Occipital lobe (tissue), 3 donors: ENCODE measurements at places on chromosomes 4 and X.

GRCh38 chr4:129561886-129562671 is 466.1 kb downstream of the C4orf33 start:
- DNase-seq: no peak

DNA sequence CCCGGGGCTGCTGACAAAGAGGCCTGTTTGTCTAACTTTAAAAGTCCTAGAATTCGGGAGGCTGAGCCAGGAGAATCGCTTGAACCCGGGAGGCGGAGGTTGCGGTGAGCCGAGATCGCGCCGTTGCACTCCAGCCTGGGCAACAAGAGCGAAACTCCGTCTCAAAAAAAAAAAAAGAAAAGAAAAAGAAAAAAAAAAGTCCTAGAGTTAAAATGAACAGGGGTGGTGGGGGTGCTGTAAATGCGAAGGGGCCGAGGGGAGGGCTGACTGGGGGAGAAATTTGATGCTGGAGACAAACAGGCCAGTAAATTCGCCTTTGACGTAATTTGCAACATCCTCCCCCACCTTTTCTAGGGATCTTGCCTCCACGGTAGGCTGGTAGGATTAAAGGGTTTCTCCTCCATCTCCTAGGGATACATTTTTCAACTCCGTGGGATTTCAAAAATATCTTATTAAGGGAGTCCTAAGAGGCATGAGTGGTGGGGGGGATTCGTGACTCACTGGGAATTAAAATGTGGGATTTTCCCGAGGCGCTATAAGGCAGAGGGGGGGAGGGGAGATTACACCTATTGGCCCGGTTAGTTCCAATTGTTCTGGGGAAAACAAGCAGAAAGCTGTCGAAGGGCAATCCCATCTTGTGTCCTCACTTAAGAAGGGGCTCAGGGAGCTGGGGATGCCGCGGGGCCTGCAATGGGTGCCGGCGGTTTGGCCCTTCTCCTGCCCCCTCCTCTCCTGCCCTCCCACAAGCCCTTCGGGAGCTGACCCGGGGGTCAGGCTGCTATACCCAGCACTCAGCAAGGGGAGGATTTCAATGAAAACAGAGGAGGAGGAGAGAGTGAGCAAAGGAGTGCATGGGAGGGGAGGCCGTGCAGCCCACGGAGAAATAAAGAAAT is 3.0 kb upstream of the BCOR start:
- no peak for DNase-seq

DNA sequence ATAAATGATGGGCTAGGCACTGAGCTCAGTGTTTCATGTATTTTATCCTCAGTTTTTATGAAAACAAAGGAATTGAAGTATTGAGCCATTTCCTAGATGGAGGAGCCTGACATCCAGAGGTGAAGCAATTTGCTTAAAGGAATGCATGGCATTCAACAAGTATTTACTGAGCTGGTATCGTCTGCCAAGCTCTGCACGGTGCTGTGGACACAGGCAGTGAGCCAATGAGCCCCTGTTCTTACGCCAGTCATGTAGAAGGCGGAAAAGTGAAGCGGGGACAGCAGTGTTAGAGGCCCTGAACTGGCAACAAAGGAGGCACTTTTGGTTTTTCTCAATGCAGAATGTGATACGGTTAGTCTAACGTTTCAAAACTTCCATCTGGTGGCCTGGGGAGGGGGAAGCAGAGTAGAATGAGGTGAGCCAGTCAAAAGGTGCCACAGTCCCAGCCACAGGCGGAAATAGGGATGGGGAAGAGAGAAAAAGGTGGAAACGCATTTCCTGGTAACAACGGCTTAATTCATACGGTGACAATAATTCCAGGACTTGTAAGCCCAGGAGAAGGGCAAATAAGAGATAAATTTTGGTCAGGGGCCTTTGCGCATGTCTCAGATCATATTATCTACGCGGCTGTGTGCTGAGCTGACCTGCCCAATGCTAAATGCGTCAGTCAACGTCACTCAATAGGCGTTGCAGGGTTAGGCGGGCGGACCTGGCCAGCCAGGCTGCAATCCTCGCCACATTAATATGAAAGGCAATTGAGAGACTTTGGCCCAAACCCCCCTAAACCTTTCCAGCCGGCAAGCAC is 133.9 kb downstream of the AFAP1 start:
- no peak for DNase-seq

- DNase-seq: no peak
These were observed 60.5 kb downstream of the ELF4 start for GRCh38 chrX:130049821-130050220.

DNA sequence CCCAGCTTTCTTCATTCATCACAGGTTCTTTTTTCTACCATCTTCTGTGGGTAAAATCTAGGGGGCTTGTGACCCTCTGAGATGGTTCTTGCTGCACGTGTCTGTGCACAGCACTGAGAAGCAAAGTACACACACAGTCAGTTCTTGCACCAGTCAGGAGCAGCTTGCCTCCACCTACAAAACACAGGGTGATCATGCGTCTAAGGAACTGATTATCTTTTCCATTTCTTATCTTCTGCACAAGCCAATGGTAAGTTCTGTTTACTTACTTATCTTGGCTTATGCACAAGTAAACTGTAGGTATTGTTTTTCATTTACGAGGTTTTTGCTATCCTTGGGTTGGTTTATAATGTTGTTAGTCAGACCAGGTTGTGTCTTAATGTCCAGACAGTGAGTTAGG is 40.7 kb downstream of the TRIM2 start:
- no peak for DNase-seq

DNA sequence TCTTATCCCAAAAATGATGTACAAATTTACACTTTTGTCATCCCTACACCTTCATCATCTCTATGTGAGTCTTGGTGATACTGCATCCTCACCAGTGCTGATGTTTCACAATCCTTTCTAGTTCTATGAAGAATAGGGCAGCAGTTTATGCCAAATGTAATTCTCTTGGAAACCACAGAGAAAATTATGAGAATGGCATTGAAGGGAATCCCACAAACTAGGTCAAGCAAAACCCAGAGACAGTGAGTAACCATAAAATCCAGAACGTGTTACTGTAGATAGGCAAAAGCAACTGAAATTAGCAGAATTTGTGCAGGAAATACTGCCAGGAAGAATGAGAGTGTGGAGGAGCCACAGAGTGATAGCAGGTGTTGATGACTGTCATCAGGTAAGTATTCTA is 24.5 kb downstream of the IL15 start:
- DNase-seq: no peak

- DNase-seq: peak; percentile 2
These were observed 136.4 kb downstream of the ZNF674 start for GRCh38 chrX:46408553-46409407.

DNA sequence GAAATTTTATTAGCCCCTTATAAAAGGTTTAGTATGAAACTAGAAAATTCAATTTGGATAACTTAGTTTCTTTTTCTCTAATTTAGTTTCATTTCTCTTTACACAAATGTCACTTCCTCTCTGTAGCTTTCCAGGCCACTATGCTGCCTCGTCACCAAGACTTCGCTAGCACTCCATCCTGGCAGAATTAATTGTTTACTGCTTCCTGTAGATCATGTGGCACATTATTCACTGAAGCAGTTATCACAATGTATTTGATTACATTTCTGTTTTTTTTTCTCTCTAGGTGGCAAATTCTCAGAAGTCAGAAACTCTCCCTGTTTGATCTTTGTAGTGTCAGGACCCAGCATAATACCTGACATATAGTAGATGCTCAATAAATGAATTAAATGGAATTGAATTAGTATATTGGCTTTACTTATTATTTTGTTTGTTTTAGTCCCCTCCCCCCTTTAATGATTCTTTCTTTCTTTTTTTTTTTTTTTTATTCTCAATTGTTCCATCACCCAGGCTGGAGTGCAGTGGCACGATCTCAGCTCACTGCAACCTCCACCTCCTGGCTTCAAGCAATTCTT is 9.3 kb upstream of the SAT1 start:
- DNase-seq: no peak

DNA sequence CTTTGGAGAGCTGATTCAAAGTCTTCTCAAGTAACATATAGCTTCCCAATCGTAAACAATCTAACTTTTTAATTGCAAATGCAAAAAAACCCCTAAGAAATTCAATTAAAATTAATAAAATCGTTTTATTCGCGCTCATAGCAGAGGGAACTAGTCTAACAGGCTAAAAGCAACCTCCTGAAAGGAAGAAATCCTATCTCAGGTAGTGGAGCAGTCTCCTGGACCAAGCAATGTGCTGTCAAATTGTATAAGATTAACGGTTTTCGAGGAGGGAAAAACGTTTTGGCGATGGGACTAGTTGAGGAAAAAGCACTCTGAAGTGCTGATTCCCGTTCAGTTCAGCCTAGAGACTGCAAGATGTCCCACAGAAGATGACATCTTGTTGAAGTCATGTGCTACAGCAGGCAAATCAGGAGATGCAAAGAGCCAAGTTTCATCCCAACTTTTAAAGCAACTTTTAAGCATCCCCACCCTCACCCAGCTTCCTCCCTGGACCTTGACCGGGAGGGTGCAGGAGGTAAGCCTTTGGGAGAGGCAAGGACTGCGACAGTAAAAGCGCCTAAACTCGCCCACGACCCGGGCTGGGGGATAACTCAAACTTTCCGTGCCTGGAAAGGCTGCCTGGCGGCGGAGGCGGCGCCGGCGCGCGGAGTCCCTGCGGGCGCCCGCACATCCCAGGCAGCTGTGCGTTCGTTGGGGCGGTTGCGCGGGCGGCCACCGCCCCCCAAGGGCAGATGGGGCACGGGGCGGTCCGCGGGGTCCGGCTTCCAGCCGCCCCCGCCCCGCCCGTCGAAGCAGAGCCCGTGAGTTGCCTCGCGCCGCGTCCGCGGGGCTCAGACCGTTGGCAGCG is 784 bp downstream of the MAP7D3 start:
- DNase-seq: no peak

GRCh38 chr4:4633431-4633830 is 91.6 kb upstream of the STX18 start:
- DNase-seq: no peak

DNA sequence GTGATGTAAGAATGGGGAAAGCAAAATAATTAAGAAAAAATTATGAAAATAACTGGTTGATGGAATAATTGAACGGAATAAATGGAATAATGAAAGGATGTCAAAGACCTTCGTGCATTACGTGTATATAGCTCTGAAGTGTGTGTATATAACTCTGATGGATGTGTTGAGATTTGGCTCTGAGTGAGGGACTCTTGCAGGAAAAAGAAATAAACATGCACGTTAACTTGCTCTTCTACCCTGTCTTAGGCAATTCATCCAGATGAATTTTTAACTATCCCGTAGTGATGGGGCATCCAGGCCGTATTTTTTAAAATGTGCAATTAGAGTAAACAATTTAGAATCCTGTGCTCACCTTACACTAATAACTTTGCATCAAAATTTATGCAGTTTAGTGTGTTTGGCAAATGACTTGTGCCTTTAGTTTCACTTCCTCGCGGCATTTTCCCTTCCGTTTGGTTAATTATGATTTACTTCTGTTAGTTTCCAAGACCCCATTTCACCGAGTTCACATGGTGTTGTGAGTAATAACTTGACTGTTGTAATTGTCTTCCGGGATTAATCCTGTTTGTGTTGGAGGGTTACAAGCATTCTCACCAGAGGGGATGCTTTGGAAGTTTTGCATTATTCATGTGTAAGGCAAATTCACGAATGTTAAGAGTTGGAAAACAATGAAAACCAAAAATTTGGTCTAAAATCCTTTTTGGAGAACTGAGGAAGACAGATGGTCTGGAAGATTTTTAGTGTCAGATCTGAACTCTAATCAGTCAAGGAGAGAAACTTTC is 256.5 kb upstream of the FAT1 start:
- DNase-seq: no peak

DNA sequence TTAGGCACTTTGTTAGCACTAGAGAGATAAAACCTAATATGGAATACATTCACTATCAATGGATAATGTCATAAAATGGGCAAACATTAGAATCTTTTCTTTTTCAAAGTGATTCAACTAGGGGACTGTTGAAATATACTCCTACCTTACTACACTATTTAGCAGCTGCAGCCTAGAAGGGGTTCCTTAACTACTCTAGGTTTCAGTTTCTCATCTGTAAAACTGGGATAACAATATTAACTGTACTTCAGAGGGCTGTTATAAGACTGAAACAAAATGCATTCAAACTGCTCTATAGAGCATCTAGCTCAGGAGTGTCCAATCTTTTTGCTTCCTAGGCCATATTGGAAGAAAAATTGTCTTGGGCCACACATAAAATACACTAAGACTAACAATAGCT is 147.4 kb downstream of the CDS1 start:
- DNase-seq: no peak

GRCh38 chr4:116942315-116942714 is 143.1 kb downstream of the TRAM1L1 start:
- DNase-seq: no peak

DNA sequence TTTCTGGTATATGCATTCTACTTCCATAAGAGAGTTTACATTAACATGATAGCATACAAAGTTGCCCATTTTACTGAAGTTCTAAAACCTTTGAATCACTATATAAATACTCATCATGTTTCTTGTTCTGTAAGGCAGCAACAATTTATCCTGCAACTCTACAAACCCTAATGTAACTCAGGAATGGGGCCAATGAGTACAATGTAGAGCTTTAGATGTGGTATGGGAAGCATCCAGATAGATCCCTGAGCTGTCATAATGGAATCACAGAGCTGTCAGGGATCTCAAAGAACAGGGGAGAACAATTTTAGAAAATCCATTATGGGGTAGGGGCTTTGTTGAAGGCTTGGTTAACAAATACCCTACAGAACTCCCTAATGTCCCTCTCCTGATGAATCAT is 88.5 kb downstream of the DCUN1D4 start:
- DNase-seq: no peak

DNA sequence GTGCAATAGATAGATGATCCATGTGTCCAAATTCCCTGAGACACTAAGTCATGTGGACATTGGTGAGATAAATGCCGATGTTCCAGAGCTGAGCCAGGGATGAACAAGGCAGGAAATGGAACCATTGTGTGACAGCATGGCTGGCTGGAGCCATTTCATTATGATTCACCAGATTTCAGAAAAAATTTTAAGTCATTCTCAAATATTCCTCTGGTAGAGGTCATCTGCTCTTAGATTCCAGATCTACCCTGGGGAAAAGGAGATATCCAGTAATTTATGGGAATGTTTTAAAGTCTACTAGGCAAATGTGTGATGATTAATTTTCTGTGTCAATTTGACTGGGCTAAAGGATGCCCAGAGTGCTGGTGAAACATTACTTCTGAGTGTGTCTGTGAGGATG is 287.3 kb downstream of the STK32B start:
- DNase-seq: no peak

- DNase-seq: no peak
These were observed 88.3 kb downstream of the NHSL2 start for GRCh38 chrX:71998836-71999509.
